A549 treated with AZD2906 at 1 μM for 4 hours (cell line): ENCODE measurements at places on chromosomes 2 and 18. TPM values are rescaled to one million over a fixed set of nuclear protein-coding genes. Genes with fewer than 3 reads are reported as not detected.

The TMEM169 gene
- total RNA-seq, result 0.22 to 0.37 TPM (median 0.29 TPM) in 5 replicates

The SEMA4F gene
- 8.7 to 11.8 TPM (median 10.7 TPM) in 5 replicates for total RNA-seq

The ANKRD30BL gene
- total RNA-seq, result not detected in 5 replicates

The EML6 gene
- 1.3 to 1.5 TPM (median 1.4 TPM) in 5 replicates for total RNA-seq

The CHPF gene
- 18.6 to 32.1 TPM (median 31.6 TPM) in 5 replicates for total RNA-seq
